ENCODE measurements at places on chromosomes 7 and 10. TPM values are rescaled to one million over a fixed set of nuclear protein-coding genes. Genes with fewer than 3 reads are reported as not detected.

The AGAP3 gene
- 38.9 TPM for total RNA-seq

DNA sequence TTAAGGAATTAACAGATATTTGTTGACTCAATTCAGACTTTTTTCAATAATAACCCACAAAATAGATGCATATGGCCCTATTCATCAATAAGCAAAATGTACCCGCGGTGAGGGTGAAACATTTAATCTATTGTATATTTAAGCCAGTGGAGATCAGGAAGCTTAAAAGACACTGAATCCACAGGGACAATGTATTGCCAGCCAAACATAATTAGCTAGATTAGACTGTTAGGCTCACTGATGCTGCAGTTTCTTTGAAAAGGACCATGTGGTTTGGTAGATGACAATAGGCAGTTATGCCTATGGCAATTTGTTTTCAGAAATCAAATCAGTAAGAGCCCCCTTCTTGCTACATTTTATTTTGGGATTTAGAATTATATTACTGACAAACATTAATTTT lies 87.3 kb upstream of the PLXDC2 start:
- no peak overlapping the region for H3K27ac ChIP-seq
- DNase-seq, result peak; percentile 4
- no peak overlapping the region for H3K4me3 ChIP-seq
- H3K36me3 ChIP-seq, result no peaks in the 10 kb centered on the region
- H3K4me1 ChIP-seq, result peaks cover 5% of the 10 kb centered on the region

DNA sequence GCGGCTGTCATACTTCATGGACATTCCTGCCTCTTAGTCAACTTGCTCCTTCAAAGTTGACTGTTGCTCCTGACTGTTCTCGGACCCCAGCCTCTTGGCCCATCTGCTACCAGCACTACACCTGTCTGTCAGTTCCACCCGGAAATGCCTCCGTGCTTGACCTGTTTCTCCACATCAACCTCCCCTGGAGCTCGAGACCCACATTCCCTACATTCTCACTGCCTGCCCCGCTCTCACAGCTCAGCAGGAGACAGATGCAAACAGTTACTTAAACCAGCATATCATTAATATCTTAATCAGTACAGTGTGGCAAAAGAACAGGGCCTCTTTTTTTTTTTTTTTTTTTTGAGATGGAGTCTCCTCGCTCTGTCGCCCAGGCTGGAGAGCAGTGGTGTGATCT lies 174.3 kb downstream of the NRP1 start:
- no peaks in the 10 kb centered on the region for H3K4me1 ChIP-seq
- H3K4me3 ChIP-seq, result no peak overlapping the region
- H3K27me3 ChIP-seq, result no peaks in the 10 kb centered on the region
- no peak overlapping the region for H3K27ac ChIP-seq
- H3K36me3 ChIP-seq, result no peaks in the 10 kb centered on the region

GRCh38 chr10:100749309-100750217 lies 4.2 kb downstream of the PAX2 start:
- H3K27me3 ChIP-seq, result peaks cover 100% of the 10 kb centered on the region
- DNase-seq, result peak; percentile 61
- H3K4me1 ChIP-seq, result peaks cover 46% of the 10 kb centered on the region
- no peak overlapping the region for H3K4me3 ChIP-seq

Data from neural progenitor cell (in vitro differentiated cells).